ENCODE measurements at places on chromosomes 12 and 14.

- no peak for DNase-seq
These were observed 236.0 kb downstream of the ATP23 start for GRCh38 chr12:58177366-58177765.

DNA sequence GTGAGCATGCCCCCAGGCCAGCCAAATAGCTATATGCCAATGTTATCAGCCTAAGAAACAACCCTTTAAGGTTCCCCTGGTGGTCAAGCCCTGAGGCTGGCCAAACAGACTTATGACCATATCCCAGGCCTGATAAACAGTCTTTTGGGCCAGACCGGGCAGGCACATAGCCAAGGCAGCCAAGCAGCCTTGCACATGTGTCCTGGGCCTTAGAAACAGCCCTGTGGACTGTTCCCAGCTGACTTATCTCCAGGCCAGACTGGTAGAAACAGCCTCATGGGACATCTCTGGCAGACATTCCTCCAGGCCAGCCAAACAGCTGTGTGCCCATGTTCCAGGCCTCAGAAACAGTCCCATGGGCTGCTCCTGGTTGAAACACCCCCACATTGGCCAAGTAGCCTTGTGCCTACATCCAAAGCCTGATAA, 295.0 kb upstream of the MGAT4C start:
- no peak for DNase-seq

DNA sequence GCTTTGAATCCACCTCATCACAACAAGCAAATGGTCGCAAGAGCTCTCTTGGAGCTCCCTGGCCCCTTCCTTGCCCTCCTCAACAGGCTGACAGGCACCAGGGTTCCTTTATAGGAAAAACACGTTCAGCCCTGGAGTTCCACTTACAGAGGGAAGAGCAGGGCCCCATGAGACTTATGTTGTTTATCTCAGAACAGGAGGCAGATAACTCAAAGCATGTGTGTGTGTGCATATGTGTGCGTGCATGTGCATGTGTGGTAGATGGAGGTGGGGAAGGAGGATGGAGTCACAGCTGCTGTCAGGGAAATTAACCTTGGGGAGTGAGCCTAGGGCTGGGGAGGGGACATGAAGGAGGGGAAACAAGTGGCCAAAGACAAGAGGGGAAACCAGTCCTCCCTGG, 138.1 kb downstream of the DPF3 start:
- DNase-seq = no peak

DNA sequence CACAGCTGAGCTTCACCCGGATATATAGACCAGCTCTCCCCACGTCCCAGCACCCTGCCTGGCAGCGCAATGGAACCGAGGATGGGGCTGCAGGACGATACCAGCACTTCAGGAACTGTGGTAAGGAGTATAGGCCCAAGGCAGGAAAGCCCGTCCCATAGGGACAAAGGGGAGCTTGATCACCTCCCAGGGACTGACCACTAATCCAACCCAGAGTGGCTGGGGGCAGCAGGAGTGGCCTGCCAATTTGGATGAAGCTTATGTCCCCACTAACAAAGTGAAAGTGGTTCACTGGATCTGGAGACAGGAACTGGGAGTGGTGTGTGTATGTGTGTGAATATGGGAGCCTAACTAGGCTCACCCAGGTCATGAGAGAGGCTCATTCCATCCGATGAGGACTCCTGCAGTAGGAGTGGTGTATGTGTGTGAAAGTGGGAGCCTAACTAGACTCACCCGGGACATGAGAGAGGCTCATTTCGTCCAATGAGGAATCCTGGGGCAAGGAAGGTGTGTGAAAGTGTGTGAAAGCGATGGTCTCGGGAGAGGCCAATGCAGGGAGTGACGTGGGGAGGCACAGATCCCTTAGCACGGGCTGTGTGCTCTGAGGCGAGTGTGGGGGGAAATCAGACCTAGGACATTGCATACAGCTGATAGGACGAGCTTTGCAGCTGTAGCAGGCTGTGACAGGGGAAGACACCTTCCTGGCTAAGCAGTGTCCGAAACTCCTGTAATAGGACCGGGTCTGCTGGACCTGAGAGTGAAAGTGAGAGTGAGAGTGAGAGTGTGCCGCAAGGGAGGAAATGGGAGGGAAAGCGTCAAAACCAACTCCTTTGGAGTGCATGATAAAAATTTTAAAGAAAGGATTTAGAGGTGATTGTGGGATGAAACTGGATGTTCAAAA, 25.7 kb downstream of the KLRK1 start:
- peak; percentile 48 for DNase-seq

DNA sequence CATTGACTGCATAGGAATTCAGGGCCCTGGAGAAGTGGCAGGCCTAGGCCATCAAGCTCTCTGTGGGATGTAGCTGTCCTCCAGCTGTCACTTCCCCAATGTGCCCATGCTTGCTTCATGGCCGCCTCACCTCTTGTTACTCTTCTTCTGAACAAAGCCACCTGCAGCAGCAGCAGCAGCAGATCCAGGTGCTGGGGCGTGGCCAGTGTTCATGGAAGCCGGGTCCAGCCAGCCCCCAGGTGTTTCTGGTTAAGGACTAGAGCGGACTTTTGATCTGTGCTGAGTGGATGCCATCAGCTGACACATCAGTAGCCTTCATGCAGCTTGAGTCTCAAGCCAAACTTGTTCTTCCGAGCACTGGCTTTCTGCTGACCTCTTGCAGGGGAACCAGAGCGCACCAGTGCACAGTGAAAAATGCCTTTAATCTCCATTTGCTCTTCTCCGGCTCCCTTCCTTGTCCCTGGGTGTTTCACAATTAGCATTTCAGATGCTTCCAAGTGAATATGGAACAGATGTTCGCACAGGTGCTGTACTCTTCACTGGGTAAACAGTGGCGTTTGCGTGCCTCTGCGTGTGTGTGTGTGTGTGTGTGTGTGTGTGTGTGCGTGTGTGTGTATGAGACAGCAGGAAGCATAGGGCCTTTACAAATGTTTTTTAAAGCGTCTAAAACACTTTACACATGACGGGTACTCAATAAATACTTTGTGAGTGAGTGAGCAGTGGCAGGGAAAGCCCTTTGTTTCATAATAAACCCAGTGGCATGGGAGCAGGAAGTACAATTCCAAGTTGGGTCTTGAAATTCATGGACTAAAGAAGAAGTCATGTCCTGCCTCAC, 20.1 kb downstream of the TPCN1 start:
- DNase-seq = peak; percentile 87

GRCh38 chr12:100557357-100557756, 16.1 kb upstream of the GAS2L3 start:
- DNase-seq = no peak

DNA sequence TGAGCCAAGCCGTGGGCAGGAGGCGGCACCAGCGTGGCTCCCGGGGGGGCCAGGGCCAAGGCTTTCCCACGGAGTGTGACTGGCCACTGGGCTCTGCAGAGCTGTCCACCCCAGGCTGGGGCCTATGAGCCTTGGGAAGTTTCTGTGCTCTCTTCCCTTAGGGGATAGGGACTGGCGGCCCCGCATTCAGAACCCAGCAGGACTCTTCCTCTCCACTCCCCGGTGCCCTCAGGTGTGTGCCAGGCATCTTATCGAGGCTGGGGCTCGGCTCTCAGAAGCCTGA, 17.8 kb upstream of the EIF2B2 start:
- DNase-seq = no peak

DNA sequence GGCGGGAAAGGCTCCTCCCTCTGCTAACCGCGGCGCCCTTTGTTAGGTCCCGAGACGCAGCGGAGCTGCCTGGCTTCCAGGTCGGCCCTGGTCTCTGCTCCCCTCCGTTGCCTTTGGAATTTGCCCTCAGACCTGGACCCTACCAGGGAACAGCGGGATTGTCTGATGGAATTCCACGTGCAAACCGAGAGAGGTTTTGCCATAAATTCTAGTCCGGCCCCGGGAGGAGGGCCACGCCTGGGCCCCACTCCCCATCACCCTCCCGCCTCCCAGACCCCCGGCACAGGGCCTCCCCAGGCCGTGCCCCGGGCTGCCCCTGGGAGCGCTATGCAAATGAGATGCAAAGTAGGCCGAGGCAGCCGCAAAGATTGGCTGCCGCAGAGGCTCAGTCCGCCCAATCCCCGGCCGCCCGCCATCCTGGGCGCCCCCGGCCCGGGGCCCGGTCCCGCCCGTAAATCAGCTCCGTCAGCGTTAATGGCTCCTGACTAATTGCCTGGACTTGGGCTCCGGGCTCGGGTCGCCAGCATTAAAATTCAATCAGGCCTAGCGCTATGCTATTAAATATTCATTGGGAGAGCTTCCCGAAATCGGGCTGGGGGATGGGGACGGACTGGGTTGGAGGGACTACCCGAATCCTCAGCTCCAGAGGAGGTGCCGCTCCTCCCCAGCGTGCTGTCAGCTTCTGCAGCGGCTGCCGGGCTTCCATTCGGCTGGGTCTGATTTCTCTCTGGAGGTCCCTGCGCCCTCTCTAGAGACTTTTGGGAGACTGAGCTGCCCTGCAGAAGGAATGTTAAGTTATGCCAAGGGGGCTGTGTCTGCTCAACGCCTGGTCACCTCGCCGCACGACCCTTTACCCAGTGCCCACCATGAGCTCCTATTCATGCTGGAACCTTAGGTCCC, 15.7 kb upstream of the FIGNL2 start:
- no peak for DNase-seq

DNA sequence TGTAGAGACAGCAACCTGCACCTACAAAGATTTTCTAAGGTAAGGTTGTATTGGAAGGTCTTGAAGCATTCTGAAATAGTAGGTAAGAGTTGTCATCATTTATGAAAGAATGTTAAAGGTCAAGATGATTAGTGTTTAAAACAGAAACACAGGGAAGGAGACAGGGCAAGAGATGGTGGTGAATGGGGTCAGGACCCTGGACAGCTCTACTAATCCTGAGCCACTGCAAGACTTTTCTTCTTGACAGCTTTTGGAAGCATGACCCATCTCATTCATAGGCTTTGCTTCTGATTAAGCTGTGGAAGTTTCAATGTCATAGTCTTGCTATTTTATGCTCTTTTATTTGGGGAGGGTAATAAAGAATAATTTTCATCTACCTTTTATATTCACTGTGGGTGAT, 75.5 kb upstream of the CAND1 start:
- DNase-seq = no peak

DNA sequence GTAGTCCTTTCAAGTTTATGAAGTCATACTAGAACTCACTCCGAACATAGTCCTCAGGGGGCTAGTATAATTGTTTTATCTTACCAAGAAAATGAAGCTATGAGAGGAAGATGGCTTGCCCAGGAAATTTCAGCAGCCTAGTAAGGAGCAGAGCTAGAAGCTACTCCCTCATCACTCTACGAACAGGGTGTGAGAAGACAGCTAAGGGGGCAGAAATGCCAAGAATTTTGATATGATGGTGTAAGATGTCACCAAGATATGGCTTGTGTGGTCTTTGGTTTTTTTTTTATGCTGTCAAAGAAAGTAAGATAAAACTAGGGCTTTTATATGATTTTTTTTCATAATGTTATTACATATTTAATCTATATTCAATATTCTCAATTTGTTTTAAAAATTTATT, 47.6 kb downstream of the PRICKLE1 start:
- DNase-seq = no peak

DNA sequence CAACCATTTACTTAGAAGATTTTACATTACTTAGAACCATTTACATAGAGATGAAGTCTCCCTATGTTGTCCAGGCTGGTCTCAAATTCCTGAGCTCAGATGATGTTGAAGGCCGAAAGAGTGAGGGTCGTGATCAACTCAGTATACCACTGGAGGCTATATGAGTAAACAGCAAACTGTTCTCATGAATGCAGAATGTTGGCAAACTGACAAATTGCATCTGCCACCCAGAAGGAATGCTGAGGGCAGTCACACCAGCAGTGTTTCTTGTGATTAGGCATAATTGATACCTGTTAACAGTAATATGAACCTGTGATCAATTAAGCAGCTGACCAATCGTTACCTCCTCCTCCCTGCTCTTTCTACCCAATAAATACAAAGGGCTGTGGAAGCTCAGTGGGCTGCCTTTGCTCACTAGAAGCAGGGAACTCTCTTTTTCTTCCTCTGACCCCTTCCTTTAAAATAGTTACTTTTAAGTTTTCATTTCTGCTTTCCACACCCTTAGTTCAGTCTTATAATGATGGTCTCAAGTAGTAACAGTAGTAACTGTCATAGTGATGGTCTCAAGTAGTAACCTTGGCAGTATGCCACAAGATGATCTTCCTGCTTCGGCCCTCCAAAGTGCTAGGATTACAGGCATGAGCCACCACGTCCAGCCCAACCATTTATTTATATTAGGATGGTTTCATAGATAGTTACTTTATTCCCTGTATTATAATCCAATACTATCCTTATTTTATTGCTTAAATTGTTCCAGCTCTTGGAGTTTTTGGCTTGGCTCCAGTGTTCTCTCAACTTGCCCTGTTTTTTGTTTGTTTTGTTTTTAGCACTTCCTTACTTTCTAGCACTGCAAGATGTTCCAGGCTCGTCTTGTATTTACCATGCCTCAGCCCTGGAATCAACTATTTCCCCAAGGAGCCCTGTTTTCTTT, 25.8 kb downstream of the LIMA1 start:
- no peak for DNase-seq

- DNase-seq = no peak
These were observed 116.8 kb downstream of the CRADD start for GRCh38 chr12:93793983-93794382.

Data from SHP77 treated with DMSO at 0.1 percent for 48 hours (cell line).